HCT116 (cell line): ENCODE measurements at places on chromosomes 2 and 18. TPM values are rescaled to one million over a fixed set of nuclear protein-coding genes. Genes with fewer than 3 reads are reported as not detected.
A peak's percentile ranks its signal among the peaks of the same experiment; 100 is the strongest.

Gene LIMS2
- total RNA-seq: 3.7 TPM

Gene KLHL41
- total RNA-seq: 0.15 TPM

GRCh38 chr2:234178330-234179030, 128.0 kb downstream of the SPP2 start:
- H3K36me3 ChIP-seq: no peaks in the 10 kb centered on the region
- no peak overlapping the region for H3K27ac ChIP-seq
- DNase-seq: no peak

DNA sequence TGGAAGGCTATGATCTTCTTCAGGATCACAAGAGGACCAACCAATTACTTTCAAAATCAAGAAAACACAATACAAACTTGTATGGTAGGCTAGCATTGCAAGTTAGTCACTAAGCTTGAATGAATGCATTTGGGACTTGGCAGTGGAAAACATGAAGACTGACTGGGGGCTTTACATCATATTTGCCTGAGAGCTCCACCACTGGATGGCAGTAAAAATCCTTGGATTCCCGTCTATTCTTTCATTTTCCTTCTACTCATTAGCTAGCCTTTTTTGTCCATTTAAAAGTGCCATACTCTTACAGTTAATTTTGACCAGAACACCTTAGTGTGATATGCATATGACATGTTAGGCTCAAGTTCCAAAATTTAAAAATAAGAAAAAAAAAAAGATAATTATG, 63.5 kb upstream of the RASGRP3 start:
- H3K4me1 ChIP-seq: no peaks in the 10 kb centered on the region
- H3K27me3 ChIP-seq: no peaks in the 10 kb centered on the region
- no peaks in the 10 kb centered on the region for H3K36me3 ChIP-seq
- peak; percentile 18 for DNase-seq
- no peak overlapping the region for H3K27ac ChIP-seq
